GM13977 (cell line): ENCODE measurements at places on chromosomes 11 and 22.

- DNase-seq = no peak
These were observed 39.5 kb upstream of the ST14 start for GRCh38 chr11:130120045-130120444.

GRCh38 chr11:34793666-34794065, 122.5 kb downstream of the APIP start:
- DNase-seq = no peak

DNA sequence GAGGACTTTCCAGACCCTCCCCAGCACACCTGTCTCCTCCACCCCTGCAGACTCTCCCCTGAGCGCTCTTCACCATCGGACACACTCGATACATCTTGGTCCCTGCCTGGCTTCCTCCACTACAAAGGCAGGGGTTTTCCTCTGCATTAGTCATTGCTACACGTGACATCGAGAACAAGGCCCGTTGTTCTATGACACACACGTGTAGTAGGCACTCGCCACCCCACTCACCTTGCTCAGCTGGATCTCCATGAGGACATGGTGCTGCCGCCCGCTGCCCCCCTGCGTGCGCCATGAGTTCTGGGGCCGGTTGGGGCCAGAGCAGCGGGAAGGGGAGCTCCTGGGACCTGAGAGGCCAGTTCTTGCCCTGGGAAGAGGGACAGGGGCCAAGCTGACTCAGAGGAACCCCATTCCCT, 16.7 kb downstream of the ATG2A start:
- peak; percentile 87 for DNase-seq

GRCh38 chr11:26231252-26231661, 100.7 kb upstream of the ANO3 start:
- DNase-seq = no peak

GRCh38 chr11:10441652-10442503, 13.2 kb upstream of the AMPD3 start:
- peak; percentile 74 for DNase-seq

GRCh38 chr22:28728621-28729313, 12.9 kb downstream of the CHEK2 start:
- DNase-seq = no peak

DNA sequence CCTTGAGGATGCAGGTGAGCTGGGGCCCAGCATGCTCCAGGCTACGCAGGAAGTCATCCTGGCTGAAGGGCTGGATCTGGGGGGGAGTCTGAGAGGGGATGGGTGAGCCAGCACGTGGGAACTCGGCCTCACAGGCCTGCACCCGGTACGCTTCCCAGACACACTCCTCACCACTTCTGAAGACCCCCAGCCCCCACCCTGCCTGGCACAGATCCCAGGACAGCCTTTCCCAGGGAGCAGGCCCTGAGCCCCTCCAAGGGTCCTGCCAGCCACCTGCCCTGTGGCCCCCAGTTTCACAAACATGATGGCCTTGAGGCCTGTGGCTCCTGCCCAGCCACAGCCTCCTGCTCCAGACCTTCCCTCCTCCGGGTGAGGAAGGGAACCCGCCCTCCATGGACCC, 5.6 kb upstream of the PLXNB2 start:
- DNase-seq = no peak

- DNase-seq = no peak
These were observed 16.0 kb downstream of the TNRC6B start for GRCh38 chr22:40193429-40194421.

GRCh38 chr22:47369431-47370015, 607.1 kb downstream of the TBC1D22A start:
- no peak for DNase-seq

DNA sequence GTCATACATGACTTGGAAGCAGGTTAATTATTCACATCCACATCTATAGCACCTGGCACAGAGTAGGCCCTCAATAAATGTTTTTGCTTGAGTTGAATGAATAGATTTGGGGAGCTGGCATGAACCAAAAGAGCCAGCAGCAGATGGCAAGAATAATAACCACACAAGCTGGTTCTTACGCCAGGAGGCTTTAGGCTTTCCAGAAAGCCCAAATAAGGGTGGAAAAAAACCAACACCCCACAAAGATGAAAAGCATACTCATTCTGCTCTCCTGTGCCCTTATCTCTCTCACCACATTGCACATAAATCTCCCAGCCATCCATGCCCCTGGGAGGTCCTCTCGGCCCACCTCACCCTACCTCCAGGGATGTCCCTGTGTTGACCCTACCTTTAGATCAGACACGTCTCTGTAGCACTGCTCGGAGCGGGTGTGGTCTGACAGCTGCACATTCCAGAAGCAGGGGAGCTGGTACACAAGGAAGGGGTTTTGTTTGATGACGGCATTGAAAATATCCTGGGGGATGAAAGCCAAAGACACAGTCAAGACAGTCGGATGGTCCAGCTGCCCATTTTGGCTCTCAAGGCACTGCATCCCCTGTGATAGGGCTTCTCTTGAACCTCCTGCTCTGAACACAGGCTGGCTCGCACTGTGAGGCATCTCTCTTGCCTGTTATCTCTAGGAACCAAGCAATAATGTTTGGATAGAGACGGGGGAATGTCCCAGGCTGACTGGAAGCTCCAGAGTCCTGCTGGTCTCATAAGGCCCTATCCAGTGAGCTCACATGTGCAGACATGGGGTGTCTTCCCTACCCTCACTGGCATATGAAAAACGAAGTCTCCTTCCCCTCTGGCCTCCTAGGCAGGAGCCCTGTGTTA, 323.6 kb upstream of the SYN3 start:
- no peak for DNase-seq

DNA sequence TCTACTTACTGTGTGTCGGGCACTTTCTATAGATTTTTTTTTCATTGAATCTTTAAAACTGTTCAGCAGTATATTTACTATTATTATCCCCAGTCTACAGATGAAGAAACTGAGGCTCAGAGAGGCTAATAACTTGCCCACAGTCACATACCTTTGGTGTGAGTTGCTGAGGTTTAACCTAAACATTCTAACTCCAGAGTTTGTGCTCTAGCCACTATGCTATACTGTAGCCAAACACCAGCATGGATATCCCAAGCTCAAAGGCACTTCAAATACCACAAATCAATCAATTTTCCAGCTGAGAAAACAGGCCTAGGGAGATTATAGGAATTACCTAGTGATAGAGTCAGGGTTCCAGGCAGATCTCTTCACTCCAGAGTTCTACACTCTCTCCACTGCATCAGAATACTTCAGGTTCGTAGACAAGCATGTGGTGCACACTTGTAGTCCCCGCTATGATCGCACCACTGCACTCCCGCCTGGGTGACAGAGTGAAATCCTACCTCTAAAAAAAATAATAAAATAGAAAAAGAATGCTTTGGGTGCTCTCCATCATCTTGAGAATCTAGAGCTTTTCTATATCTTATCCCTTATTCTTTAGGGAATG, 20.4 kb upstream of the UPB1 start:
- no peak for DNase-seq

DNA sequence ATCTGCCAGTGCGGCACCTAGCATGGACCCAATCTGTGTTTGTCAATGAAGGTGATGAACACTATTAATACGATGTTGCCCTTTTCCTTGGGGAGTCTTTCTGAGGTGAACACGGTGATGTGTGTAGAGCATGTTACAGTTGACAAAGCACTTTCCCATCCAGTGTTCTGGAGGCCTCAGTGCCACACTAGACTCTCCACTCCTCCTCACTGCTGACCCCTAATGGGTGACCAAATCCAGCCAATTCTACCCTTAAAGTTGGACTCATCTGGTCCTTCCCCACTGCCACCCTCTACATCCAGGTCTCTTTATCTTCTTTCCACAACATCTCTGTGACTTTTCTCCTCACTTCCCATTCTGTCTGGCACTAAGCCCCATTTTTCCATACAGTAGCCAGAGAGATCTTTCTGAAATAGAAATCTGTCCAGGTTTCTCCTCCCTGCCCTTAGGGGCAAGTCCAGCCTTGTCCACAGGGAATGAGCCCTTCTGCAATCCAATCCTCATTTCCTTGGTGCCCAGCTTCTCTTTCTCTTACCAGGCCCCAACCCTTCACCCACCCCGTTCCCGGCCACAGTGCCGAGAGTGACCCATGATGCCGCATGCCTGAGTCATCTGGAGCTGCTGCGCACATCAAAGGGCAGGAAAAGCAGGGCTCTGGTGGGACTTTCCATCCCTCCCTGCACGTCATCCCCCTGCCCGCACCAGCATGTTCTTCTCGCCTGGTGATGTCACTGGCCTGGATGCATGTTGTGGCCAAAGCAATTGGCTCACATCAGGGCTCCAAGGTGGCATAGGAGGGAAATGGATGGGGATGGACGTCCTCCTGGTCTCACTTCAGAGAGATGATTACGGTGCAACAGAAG, 64.2 kb downstream of the RASSF10 start:
- DNase-seq = no peak

DNA sequence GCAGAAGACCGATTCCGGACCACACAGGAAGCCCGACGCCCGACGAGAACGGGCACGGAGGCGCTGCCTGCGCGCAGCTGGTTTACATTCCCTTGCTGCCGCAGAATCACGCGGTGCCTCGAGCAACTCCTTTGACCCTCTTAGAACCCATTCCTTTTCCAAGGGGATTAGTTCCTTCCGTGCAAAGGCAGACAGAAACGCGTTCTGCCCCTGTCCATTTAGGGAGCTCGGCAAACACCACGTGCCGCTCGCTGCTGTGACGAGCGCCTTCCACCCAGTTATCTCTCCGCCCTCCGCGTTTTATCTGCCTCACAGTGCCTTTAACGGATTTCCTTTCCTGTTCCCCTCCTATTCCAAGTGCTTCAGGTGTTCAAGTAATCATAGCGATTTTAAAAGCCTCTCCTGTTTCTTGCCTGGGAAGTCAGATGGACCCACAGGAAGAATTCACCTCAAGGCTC, 24.1 kb upstream of the MICAL3 start:
- DNase-seq = no peak

DNA sequence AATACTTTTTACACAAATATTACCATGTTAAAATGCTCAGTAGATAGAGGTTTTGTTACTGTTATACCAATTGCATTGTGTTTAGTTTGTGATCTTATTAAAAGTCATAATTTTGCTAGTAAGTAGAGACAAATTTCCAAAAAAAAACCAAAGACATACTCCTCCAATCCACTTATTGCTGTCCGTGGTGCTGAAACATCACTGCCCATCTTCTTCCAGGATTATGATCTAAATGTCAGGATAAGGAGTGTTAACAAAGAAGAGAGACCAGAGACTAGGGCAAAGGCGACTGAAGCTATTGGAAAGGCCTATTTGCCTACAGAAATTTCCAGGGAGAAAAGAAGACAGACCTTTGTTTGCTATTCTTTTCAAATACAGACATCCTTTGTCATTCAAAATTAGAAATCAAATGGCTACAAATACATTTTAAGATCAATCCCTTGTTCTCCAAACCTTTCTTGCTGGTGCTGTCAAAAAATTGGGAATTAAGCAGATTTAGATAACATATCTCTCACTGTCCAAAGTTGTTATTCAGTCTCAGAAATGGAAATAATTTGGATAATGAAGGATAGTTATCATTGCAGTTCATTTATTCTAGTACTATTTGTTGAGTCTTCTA, 199.7 kb downstream of the C11orf91 start:
- no peak for DNase-seq

DNA sequence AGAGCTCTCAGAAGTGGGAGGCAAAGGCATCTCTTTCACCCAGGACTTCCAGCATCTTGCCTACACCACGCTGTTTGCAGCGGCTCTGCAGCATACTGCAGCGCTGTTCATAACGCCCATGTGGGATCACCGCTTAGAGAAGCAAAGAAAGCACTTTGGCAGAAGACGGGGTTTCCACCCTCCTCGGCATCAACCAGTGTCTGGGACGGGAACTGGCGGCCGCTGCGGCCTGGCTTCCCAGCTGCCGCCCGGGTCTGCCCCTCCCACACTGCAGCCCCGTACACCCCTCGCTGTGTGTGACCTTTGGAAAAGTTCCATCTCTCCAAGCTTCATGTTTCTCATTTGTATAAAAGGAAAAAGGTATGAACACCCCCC, 545 bp upstream of the TIRAP start:
- DNase-seq = peak; percentile 54

DNA sequence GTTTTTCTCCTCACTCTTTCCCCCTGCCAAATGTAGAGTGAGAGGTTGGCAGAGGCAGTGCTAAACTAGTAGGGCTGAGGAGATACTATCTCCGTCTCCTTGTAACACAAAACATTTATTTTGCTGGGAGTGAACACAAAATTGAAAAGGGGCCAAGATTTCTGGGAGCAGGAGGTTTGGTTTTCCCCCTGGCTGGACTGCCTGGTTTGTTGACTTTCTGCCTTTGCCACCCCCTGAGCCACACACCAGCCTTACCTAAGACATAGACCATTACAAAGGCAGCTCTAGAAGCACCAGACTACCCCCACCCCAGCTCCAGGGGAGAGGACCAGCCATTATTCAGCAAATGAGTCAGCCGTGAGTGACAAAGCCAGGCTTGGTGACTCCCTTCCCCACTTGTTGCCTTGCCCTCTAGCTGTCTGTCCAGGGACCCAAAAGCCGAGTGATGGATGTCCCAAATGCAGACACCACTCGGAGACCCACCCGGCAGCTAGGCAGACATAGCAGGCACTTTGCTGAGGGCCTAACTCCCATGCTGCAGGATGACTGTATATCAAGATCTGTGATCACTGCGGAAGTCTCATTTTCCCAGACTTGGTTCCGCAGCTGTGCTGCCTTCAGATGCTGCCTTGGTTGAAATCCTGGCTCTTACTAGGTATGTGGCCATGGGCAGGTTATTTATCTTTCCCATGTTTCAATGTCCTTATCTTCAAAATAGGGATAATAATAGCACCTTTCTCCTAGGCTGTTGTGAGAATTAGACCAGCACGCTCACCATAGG, 17.7 kb upstream of the CDON start:
- DNase-seq = no peak

GRCh38 chr22:19864538-19865106, 9.9 kb upstream of the GNB1L start:
- no peak for DNase-seq

DNA sequence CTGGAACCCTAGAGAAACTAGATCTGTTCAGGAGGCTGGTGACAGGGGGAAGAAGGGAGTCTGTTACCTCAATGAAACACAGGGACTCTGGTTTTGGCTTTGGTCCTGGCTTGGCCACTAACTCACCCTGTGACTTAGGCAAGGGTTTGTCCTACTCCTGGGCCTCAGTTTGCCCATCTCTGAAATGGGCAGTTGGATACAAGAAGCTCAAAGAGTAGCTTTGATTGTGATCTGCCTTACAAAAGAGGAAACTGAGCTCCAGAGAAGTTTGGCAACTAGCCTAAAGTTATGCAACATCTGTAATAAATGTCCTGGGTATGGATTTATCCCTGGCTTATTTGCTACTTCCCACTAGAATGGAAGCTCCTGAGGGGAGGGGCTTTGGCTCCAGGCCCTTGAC, 24.0 kb upstream of the LMO1 start:
- no peak for DNase-seq

DNA sequence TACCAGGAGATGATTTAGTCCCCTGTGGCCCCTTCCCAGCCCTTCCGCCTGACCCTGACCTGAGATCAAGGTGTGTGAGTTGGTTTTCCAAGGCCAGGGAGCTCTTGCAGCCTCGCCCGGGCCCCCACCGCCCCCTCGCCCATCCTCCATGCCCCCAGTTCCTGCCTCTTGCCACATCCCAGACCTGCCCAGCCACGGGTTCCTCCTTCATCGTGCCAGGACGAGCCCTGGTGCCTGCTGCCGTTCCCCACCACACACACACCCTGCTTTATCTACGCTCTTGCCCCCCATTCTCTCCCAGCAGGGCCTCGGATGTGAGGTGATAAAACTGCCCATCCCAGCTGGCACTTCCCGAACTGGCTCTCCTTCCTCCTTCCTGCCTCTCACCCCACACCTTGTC, 1.4 kb upstream of the LIF start:
- DNase-seq = no peak

- DNase-seq = no peak
These were observed 78.5 kb downstream of the RDX start for GRCh38 chr11:110217936-110218335.
